Cortex of kidney (tissue), 1 donor: ENCODE measurements at places on chromosomes 12 and 14.

DNA sequence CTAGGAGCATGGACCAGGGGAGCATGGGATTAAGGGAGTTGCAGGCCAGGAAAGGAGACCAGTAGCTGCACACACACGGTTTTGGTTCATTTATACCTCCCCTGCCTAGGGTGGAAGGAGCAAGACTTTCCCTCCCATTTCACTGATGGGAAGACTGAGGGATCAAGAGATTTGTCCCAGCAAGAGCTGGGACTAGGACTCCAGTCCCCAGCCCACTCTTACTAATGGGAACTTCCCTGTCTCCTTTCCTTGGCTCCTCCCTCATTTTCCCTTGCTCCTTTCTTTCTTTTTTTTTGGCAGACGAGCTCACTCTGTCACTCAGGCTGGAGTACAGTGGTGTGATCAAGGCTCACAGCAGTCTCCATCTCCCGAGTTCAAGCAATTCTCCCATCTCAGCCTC is 13.0 kb downstream of the SCNN1A start:
- no peak for DNase-seq

- no peak for DNase-seq
Observed at GRCh38 chr14:91311284-91311662, 66.8 kb upstream of the GPR68 start.

DNA sequence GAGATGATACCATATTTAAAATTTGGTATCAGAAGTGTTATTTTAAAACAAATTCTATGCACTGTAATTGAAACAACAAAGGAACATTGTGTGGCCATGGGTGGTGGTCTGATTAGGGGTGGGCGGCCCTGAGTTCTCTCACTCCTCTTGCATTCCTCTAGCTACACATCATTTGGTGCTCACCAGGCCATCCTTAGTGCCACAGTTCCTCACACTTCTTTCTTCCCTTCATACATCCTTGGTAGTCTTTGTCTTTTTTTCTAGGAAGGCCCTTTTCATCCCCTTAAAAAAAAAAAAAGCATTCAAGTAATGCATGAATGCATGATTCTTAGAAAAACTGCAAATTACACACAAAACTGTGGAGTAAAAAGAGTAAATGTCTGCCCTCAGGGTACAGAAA is 2.4 kb upstream of the MANSC4 start:
- DNase-seq: no peak

- no peak for DNase-seq
Observed at GRCh38 chr12:82660541-82661325, 26.0 kb upstream of the TMTC2 start.

DNA sequence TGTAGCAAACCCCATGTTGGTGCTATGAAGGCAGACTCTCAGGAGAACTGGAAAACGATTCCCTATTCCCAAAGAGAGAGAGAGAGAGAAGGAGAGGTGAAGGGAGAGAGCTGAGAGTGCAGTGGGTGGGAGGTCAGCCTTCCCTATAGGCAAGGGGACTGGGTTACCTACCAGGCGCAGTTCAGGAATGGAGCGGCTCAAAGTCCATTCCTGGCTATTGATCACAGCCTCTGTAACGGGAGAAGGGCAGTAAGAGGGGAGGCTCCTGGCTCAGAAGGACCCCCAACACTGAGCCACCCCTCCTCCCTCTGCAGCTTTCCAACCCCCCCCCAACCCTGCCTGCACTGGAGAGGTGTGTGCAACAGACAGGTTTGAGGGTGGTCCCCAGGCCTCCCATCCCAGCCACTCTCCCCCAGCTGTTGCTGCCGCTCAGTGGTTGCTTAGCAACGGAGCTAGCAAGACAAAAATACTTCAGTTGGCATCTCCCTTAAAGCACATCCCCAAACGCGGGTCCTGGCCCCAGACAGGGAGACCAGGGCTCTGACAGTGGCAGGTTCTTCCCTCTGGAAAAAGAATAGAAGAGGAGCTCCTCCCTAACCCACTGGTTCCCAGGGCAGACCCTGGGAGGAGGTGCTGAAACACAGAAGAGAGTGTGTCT is 3.2 kb downstream of the AGAP2 start:
- no peak for DNase-seq

DNA sequence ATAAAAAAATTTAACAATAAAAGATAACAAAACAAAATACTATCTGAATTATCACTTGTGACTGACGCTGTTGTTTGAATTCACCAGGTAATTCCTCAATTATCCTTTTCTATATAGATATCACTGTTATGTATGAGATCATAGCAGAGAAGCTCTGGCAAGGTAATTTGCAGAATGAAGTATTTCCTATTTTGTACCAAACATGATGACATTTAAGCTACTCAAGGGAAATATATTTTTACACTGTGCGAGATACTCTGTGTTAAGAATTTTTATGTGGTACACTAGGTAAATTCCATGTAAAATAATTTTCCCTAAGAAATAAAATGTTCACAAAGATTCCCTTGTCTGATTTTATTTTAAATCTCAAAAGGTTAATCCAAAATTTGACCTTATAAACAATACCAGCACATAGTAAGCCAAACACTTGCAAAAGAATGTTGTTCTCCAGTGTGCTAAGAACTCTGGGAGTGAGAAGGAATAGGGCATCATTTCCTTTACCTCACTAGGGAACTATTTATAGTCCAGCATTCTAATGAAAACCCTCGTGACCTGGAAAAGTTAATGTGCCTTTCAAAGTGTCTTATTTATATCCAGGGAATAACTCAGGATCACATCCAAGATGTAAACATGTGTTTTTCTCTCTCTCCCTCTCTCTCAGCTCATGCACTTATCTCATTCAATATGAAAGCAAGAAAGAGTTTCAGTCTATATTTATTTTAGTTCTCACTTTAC is 115.2 kb upstream of the RAP1B start:
- no peak for DNase-seq

DNA sequence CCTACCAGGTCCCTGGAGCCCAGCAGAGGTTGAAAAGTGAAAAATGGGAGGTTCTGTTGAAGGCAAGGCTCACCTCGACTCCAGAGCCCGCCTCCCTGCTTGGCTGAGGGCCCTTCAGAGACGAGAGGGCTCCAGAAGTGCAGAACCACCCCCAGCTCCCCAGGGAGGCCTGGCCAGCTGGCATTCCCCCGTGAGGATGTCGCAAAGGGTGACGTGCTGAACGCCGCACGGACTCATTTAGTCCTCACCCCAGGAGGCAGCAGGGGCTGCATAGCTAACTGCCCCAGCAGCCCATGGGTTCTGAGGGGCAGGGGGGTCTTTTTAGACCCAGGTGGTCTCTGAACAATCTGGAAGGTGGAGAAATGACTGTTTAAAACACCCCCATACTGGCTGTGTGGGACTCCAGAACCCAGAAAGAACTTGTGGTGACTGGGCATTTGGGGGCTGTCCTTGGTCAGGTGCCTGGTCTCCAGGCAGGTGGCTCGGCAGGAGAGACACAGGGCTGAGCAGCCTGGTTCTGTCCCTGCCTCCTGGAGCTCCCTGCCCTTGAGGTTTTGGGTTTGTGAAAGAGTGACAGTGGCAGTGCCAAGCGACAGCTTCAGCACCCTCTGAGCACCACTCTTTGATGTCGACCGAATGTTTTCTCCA is 32.0 kb downstream of the ANAPC7 start:
- DNase-seq: no peak

- DNase-seq: no peak
Observed at GRCh38 chr12:123934829-123935228, 37.8 kb downstream of the CCDC92 start.

GRCh38 chr14:77037938-77038568 is 9.5 kb upstream of the IRF2BPL start:
- DNase-seq: no peak

- no peak for DNase-seq
Observed at GRCh38 chr12:56867216-56867615, 67.0 kb downstream of the SDR9C7 start.

GRCh38 chr14:24806061-24806678 is 172.2 kb upstream of the GZMB start:
- DNase-seq: no peak

DNA sequence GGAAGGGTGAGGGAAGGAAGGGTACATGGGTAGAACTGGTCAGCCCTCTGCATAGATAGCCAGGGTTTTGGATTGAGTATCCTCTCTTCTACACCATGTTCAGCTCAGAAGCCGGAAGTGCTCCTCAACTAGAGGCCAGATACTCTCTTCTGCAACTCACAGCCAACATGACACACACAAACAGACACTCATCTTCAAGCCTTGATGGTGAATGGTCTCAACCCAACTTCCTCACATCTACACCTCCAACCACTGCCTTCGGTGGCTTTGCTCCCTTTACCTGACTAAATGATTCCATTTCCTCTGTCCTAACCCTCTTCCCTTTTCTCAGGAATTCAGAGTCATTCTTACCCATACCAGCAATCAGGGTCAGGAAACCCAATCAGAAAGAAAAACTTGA is 7.6 kb upstream of the FKBP11 start:
- DNase-seq: no peak

- no peak for DNase-seq
Observed at GRCh38 chr12:12230275-12230674, 36.6 kb downstream of the LRP6 start.

DNA sequence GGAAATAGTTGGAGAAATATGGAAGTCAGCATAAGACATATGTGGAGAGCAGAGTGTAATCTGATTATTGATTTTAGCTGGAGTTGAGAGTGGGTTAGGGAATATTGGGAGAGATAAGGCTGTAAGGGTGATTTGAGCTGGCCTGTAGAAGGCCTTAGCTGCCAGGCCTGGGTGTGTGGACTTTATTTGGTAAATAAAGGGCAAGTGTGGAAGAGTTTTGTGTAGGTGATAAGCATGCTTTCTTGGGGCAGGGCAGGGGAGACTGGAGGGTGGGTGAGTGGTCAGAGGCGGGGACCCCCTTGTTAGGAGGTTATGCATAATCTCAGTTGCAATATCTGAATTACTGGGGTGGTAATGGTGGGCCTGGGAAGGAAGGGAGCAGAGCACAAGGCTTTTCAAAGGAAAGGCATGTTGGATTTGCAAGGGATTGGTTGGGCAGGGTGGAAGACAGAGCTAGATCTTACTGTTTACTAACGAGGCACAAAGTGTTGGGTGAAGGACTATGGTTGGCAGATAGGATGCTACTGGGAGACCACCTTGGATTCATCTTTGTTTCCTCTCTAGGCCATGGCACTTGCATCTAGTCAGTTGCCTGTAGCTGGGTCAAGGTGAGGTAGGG is 5.5 kb downstream of the KHNYN start:
- no peak for DNase-seq

DNA sequence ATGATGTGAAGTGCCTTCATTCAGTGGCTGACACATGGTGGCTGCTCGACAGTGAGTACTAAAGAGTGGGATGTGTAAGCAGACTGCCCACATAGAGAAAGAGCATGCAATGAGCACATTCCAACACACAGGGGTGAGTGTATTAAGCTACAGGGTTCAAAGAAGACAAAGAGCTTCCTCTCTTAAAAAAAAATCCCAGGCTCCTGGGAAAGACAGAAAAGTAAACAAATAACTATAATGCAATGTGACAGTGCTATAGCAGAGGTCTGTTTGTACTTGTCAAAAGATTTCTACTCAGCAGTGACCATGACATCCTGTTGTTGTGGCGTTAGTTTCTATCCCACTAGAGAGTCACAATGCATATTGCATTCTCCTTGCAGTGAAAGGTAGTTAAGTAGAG is 12.4 kb upstream of the PCNX1 start:
- no peak for DNase-seq

DNA sequence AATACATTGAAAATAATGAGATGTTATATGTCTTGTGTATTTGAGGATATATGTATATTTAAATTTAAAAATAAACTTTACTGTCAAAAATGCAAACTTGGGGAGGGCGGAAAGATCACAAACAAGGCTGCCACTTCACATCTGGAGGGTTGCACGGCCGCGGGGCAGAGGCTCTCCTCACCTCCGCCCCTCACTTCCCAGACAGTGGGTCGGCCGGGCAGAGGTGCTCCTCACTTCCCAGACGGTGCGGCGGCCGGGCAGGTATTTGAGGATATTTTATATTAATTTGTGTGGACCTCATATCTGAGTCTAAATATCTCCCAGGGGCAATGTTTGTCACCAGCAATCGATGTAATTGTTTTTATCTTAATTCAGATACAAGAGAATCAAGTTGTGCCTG is 3.7 kb upstream of the CLEC6A start:
- DNase-seq: no peak

- DNase-seq: no peak
Observed at GRCh38 chr14:24960816-24961215, 89.1 kb downstream of the STXBP6 start.

DNA sequence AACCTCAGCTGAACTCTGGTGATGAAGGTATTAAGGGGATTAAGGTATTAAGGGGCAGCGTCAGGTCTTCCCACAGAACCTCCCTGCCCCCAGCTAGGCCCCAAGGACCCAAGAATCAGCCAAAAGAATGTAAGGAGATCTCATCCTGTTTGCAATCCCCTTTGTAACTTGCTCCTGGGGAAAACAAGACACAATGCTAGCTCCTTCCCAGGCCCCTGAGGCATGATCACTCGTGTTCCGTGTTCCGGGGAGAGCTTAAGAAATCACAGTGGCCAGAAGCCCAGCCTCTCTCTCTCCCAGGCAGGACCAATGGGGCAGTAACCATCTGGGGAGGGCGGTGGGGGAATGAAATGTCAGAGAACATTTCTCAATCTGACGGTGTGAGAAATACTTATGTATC is 33.2 kb downstream of the PIGH start:
- no peak for DNase-seq

GRCh38 chr14:95699412-95699811 is 13.2 kb downstream of the TCL1B start:
- no peak for DNase-seq

DNA sequence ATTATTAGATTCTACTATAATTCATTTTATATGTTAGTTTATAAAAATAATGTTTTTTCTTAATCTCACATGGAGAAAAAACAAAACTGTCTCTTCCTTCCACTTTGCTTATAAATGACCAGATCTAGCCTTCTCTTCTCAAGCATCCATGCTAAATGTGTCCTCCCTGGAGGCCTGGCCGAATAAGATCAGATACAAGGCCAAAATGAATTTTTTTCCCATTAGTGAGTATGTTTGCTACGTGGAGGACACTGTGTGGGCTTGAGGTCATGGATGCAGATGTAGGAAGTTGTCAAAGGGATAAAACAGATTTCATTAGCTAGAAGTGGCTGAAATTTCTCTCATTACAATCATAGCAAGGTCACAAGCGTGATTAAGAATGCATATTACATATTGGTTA is 1244.9 kb upstream of the SEL1L start:
- DNase-seq: no peak

DNA sequence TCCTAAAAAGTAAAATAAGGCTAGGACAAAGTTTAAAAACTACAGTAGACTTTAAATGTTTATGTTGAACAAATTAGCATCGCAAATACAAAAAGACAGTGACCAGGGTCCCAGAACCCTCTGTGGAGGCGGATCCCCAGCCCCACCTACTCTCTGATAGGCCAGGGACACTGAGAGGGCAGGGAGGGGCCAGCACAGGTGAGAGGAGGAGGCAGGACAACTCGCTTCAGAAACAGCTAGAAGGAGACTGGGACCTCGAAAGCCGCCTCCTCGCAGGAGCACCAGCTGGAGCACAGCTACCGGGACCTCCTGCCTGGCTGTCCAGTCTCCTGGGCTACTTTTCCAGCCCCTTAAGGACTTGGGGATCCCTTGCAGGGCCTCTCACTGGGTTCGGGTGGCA is 992 bp downstream of the DNAH10 start:
- no peak for DNase-seq
